ENCODE measurements at places on chromosomes 6 and 20.

DNA sequence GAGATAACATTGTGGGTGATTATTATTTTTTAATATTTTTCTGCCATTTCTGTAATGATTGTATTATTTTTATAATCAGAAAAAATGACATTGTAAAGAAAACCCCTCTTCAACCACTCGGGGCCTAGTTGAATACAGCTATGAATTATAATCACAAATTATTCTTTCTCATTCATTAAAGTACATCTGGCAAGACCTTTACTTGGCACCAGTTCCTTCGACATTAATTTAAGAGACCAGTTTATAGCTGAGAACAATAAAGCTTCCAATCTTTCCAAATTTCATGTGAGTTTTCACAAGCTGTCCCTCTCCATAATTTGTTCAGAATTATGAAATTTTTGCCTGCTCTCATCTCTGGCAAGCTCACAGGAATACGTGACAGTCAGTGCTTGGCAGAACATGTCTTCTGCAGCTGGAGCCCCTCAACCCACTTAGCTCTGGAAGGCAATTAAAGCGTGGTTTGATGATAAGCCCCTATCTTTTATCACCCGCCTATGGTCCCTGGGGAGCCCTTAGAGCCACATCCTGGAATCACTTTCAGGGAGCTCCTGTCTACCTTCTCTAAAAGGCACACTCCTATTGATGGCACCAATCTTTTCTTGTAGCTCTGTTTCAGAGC is 237.2 kb upstream of the PRND start:
- DNase-seq = no peak

DNA sequence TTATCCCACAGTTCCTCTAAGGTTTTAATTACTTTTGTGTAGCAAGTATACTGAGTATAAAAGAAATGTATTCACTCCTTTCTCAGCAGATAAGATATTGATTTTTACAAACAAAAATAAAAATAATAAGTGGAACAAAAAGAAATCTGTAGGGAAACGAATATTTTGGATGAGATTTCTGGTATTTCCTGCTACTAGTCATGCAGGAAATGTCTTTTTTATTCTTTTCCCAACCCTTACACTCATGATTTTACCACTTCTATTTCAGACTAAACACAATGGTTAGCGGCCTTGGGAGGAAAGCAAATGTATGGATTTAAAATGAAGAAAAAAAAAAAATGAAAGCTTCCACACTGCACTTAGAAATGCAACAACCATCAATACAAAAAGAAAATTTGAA is 580.5 kb upstream of the MARCKS start:
- DNase-seq = no peak

GRCh38 chr6:26118999-26119398 is 31.8 kb downstream of the HFE start:
- DNase-seq = no peak

DNA sequence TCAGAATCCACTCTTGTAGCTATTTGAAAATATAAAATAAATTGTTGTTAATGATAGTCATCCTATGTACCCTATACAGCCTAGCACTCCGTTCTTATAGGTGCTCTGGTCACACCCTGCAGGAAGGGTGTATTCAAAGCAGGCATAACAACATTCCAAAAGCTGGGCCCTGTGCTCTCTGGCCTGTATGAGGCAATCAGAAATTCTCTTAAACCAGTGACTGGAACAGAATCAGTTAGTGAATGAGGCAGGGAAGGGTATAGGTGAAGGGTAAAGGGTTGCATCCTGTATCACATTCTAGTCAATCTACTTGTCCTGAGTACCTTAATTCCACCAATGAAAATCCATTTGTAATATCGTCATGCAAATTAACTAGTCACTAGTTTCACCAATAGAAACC is 154.5 kb upstream of the ZNF217 start:
- DNase-seq = no peak

GRCh38 chr6:102686461-102686860 is 1293.0 kb downstream of the GRIK2 start:
- DNase-seq = no peak

DNA sequence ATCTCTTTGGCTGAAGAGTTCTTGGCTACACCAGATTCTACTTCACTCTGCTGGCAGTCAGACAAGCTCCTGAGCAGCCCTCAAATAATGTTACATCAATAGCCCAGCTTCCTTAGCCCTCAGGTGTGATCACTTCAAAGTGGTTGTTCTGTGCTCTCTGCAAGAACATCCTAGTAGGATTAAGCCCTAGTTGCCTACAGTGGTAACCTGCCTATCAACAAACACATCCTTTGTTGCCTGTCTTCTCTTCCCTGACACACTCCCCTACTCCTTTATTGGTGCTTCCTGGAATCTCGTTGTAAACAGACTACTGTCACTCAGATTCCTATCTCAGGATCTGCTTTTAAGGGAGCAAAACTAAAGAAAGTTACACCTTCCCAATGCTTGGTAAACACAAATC is 45.1 kb upstream of the TASP1 start:
- no peak for DNase-seq

DNA sequence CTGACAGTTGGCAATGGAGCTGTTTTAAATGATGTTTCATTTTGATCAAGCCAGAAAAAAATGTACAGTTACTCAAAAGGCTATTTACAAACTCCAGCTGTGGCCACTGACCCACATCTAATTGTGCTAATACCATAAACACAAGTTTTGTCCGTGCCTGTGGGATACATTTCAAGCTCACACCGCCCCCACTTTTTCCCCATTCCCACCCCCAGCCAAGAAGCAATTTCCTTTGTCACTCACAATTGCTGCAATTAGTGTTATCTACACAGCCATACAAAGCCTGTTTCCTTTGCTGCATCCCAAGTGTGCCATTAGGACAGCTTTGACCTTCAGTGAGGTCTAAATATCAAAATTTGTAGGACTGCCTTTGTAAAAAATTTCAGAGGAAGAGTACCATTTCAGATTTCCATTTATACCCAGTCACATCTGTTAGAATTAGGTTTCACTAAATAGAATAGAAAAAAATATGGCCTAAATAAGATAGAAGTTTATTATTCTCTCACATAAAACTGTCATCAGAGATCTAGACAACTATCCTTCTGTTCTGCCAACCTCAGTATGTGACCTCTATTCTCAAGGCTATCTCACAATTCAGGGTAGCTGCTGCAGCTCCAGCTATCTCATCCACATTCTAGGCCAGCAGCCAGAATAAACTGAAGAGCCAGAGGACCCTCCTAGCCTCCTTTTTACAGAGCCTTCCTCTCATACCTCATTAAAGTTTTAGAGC is 202.6 kb downstream of the NFATC2 start:
- no peak for DNase-seq

DNA sequence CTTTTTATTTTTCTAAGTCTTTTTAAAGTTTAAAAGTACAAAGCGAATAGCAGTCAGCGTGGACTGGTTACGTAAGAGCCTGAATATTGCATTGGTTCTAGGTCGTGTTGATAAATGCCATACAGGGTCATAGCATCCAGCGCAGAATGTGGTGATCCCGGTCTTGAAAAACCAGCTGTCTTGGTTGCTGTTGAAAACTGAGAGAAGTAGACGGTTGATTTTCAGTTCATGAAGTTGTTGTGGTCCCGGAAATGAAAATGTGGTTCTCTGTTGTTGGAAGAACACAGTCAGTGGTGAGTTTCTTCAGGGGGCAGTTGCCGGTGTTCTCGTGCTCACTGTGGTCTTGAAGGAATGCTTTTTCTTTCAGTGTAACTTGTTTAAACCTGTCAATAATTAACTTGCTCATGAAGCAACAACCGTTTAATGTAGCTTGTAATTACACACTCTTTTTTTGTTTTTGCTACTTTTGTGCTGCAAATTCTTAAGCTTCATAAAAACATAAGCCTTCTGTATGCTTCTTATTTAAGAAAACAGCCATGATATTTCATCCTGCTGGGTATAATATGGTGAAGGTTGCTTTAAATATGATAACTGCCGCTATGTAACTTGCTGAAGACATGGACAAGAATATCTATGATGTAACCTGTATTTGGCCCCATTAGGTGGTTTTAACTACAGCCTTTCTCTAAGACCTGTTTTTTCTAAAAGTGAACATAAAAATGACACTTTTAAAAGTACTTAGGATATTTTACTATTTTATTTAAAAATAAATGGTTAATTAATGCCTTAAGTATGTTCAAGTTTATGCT is 64.8 kb upstream of the KIF25 start:
- DNase-seq = no peak

DNA sequence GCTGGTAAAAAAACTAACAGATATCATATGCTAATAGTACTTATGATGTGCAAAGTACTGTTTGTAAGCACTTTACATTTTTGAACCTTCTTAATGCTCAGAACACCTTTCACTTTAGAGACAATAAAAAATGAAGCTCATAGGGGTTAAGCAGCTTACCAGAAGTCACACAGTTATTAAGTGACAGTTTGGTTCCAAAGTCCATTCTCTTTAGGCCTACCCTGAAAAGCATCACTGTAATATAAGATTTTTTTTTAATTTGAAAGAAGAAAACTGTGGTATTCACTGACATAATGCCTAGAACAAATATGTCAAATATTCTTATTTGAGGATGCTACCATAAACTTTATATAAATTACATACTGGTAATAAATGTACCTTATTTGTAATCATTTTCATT is 127.6 kb upstream of the RUNX2 start:
- no peak for DNase-seq

DNA sequence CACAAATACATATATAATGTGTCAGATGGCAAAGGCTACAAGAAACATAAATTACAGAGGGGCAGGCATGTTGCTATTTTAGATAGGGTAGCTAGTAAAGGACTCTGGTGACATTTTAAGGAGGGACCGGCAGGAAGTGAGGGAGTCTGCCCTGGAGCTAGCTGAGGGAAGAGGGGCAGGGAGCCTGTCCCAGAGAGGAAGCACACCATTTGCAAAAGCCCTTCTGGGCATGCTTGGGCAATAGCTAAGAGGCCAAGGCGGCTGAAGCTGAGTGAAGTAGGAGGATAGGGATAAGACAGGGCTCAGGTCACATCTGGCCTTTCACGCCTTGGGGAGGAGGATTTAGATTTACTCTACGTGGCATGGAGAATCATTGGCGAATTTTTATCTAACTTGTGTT is 96.2 kb downstream of the RTN4IP1 start:
- DNase-seq = no peak

DNA sequence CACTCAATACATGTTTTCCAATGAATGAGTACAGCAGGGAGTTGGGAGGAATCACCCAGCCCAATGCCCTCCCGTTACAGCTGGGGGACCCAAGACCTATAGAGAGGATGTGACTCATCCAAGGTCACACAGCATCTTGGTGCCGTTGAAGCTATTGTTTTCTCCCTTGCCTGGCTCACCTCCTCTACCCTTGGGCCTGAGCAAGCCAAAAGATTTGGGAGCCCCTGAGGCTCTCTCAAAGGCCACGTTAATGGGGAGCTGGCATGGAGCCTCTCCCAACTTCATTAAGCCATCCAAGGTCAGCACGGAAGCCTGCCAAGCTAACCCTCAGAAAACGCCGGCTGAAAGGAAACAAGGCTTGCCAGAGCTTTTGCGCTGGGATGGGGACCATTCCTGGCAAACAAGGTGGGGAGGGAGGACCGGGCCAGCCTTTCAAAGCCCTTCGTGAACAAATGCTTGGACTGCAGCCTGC is 30.4 kb downstream of the KCNB1 start:
- DNase-seq = no peak

GRCh38 chr6:34386316-34387137 is 5.9 kb downstream of the NUDT3 start:
- DNase-seq = no peak

GRCh38 chr6:143964674-143965081 is 43.4 kb downstream of the PLAGL1 start:
- DNase-seq = no peak

GRCh38 chr20:24109537-24109936 is 121.0 kb upstream of the GGTLC1 start:
- no peak for DNase-seq

- DNase-seq = no peak
Observed at GRCh38 chr6:128507337-128508310, 12.8 kb downstream of the PTPRK start.

- DNase-seq = no peak
Observed at GRCh38 chr6:127459231-127459641, at the start of gene KIAA0408. TSS of gene KIAA0408 (minus strand) at chr6:127459389. CDS start at chr6:127453981, 5,408 bp downstream.

- DNase-seq = no peak
Observed at GRCh38 chr20:64040231-64041039, 4.5 kb downstream of the C20orf204 start.

DNA sequence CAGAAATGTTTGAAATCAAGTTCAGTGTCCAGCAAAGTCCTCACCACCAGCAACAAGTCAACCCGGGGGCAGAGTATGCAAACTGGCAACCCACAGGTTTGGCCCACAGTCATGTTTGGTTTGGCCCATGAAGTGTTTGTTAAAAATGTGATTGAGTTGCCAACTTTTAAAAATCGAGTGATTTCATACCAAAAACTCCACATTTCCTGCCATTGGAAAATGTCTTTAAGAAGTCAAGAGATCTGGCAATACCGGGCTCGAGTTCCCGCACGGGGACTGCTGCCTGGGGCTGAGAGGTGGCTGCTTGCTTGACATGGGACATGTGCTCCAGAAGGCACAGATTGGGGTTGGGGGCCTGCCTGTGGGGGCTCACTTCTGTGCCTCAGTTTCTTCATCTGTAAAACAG is 36.1 kb downstream of the PREX1 start:
- no peak for DNase-seq

DNA sequence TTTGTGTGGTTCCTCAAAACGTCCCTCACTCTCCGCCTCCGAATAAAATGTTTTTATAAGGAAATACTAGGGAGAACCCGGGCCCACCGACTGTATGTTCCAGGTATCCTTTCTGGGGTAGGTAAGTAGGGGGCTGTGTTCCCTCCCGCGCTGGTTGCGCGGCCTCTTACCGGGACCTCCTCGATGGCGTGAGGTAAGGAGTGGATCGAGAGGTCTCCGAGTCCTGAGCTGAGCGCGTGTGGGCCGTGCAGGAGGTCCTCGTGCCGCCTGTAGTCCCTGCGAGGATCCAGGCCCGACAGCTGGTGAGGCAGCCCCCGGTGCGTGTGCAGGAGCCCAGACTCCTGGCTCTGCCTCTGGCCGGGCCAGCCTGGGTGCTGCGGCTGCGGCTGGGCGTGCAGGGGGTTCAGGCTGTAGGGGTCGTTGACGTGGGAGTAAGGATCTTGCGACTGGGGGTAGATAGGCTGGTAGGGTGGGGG is 5.1 kb downstream of the TFAP2A start:
- no peak for DNase-seq

- no peak for DNase-seq
Observed at GRCh38 chr20:13147971-13148370, 73.1 kb upstream of the ISM1 start.

DNA sequence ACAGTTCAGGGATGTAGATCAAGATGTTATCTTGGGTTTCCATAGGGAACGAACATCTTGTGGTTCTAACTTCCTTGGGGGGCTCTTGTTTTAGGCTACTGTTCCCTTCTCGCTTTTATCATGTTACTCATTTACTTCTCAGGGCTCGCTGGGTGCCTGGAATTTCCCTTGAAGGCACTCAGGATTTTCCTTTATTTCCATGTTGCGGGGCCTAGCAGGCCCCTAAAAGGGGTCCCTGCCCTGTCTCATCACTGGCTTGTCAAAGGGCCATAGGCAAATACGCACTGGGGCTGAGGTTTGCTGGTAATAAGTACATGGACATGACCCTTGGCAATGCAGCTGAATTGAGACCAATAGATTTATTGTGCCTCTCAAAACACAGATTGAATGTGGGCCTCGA is 262.3 kb downstream of the CDH4 start:
- no peak for DNase-seq
